ENCODE measurements at places on chromosomes 5 and 9.
A peak's percentile ranks its signal among the peaks of the same experiment; 100 is the strongest.

DNA sequence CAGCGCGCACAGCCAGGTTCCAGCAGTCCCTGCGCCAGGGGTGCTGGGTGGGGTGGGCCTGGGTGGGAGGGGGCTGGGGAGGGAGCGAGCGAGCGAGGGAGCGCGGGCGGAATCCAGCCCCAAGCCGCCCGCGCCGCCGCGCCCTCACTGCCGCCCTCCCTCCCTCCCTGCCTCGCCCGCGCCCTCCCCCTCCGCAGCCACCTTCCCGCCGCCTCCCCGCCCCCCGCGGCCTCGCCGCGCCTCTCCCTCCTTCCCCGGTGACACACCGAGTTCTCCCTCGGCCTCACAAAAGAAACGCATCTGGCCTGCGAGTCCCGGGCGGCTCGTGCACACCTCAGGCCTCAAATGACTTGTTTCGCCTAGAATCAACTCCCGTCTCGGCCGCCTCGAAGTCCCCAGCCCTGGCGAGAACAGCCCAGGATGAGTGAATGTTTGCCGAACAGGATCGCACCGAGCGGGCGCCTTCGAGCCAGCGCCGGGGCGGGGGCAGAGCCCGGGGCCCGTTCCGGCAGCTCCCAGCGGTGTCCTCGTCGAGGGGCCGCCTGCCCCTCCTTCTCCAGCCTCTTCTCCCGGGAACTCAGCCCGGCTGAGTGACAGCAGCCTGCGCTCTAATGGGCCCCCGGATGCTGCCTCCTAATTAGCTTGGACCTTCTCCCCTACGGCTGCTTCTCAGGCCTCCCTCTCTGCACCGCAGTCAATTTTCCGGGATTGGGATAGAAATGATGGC, 371 bp upstream of the PITX1 start:
- peak; percentile 11 for DNase-seq

DNA sequence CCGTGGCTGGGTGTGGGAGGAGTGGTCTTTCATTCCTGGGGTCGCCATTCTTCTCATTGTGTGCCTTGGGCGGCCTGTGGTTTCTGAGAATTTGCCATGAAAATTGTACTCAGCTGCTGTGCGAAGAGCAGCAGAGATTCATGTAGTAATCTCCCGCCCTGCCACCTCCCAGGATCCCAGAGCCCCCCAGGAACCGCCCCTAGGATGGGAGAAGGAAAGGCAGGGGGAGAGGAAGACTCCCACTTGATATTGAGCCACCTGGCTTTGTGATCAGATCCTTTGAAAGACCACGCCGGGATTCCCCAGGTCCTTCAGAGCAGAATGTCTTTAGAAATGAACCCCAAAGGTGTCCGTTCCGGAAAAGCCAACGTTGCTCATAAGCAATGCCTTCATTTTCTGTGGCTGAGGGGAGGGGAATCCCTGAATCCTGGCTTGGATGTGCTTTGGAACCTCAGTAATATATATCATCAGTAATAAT, 27.6 kb downstream of the NEURL1B start:
- no peak for DNase-seq

DNA sequence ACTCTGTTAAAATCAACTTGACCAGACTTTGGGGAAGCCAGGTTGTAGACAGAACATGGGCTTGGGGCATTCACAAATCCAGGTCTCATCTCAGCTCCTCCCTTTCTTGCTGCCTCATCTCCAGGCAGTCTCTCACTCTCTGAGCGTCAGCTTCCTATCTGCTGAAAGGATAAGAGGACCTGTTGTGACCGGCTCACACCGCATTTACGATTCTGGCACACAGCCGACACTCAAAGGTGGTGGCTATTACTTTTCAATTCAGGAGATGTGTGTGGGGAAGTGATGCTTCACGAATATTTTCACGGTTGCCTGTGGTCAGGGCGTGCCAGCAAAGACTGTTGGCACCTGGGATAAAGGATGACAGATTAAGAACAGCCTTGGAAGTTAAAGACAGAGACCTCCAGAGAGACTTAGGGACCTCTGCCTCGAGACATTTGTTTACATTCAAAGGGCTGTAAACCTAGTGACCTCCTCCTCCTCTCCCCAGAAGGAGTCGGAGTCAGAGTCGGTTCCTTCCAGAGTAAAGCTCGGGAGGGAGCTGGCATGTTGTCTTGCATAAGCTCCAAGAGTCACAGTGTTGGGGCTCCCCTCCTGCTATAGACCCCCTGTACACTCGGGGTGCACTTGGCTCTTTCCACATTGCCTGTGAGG, 83.2 kb downstream of the AK8 start:
- no peak for DNase-seq

- peak; percentile 45 for DNase-seq
Measured at GRCh38 chr9:112020680-112021596, 124.3 kb downstream of the UGCG start.

DNA sequence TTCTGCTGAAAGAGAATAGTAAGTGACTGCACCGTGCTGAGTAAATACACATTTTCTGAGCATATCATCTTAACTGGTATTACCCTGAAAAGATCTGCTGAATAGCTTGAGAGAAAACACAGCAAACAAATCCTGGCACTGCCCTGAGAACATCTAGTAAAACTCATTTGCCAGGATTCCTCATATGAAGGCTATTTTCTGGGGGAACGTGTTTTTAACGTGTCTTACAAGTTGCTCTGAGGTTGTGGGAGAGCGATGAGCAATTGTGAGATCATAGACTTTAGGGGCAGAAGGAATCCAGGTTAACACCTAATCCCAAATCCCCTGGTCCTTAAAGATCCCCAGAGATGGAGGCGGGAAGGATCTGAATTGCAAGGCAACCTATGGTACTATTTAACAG, 331.9 kb upstream of the RFX3 start:
- no peak for DNase-seq

DNA sequence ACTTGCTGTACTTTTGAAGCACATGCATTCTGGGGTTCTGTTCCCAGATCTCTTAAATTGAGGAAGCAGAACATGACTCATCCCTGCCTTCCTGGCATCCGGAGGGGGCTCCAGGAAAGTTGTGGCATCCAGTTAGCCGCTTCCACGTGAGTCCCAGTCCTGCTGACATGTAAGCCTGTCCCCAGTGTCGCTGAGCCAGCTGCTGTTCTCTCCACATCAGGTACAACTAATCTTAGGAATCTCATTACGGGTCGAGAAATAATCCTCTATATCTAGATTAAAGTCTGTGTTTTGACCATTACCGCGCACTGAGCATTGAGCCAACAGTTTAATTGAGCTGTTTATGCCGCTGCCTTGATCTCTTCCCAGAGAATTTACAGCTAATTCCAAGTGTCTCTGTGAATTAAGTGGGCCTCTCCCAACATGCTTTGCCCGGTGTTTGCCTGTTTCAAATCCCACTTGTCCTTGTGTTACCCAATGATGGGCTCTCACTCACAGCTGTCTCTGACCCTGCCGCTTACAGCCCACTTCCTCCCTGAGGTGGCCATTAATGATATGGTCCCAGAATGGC, 10.5 kb upstream of the SHB start:
- no peak for DNase-seq

DNA sequence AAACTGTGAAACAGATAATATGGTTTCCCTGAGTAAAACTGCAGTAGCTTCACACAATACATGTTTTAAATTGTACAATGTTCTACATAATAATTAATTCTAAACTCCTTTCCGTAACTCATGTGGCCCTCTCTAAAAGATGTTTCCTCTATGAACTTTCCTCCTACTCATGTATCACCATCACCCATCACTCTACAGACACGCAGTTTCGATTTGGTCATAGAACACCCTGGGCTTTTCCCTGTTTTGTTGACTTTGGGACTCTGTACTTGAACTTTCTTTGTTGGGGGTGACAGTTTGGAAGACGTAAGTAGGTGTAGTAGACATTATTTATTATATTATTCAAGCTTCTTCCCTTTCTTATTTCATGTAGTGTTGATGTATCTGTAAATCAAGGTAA, 44.1 kb upstream of the GABRA6 start:
- DNase-seq = no peak

- DNase-seq = no peak
Measured at GRCh38 chr5:14595891-14596290, 14.3 kb downstream of the OTULINL start.

DNA sequence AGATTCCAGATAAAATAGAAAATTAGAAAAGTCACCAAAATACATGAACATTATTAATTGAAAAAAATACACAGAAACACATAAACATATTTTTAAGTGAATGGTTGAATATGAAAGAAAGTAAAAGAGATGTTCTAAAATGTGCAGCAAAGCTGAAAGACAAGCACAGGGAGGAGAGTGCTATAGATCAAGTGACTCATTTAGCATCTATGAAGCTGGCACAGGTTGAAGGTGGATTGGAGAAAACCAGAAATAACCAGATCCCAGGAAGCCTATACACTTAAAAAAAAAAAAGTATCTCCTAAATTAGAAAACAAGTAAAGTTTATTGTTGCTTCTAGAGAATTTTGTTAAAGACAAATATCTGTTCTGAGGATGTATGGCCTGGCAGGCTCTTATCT, 338.9 kb downstream of the CDH12 start:
- DNase-seq = no peak

DNA sequence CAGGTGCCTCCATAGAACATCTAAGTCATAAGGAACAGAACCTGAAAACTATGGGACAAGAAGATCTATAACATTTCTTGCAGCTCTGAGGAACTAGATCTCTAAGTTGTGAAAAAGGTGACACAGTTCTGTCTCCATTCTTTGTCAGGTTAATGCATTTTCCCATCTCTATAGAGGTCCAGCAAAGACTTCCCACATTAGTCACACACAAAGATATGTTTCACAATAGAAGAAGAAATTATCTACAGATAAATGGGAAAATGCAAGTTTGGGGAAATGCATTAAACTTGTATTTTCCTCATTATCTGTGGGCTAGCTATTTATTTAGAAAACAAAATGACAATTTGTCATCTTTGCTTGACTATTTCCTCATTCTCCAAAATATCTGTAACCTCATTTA, 458.6 kb upstream of the PAPPA start:
- no peak for DNase-seq

DNA sequence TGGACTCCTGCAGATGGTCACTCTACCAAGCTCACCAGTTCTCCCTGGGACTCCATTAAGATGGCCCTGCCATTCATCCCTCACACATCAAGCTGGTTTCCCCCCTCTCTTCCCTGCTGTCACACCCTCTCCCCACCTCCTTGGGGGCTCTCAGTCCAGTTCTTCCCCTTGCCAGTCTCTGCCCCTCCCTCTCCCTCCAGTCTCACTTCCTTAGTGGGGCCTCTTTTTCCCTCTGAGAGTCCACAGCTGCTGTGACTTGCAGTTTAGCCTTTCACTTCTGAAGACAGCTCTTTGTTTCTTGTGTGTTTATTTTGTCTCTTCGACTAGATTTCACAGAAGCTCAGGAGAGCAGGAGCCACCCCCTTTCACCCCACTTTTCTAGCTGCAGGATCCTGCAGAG, 10.5 kb downstream of the DOCK2 start:
- DNase-seq = no peak
